Left ventricle myocardium inferior (tissue), 1 donor: ENCODE measurements at places on chromosomes 4 and X. TPM values are rescaled to one million over a fixed set of nuclear protein-coding genes. Genes with fewer than 3 reads are reported as not detected.
A peak's percentile ranks its signal among the peaks of the same experiment; 100 is the strongest.

DNA sequence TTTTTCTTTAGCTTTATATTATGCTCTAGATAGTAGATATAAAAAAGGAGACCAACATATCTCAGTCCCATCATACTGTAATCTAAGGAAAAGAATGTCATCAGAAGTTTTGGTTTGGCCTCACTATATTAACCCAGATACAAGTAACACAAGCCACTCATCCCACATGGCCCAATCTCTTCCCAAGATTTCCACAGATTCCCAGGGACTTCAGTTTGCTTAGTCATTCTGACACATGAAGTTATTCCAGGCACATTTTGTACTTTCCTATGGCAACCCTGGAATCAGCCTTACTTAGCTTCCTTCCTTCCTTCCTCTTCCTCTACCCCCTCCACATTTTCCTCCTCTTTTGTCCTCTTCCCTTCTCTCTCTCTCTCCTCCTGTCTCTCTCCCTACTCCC lies 21.7 kb upstream of the DCLK2 start:
- H3K4me3 ChIP-seq, result no peak overlapping the region
- no peaks in the 10 kb centered on the region for H3K27me3 ChIP-seq

DNA sequence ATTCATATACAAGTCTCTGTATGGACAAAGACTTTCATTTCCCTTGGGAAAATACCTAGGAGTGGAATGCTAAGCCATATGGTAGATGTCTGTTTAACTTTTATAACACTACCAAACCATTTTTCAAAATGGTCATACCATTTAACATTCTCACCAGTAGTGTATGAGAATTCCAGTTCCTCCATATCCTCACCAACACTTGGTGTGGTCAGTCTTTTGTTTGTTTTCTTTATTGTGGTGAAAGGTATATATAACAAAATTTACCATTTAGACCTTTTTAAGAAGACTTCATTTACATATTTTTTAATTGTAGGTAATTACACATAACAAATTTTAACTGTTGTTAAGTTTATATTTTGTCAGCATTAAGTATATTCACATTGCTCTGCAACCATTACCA lies 12.7 kb upstream of the APLN start:
- H3K4me1 ChIP-seq, result no peaks in the 10 kb centered on the region
- H3K27me3 ChIP-seq, result no peaks in the 10 kb centered on the region
- no peaks in the 10 kb centered on the region for H3K36me3 ChIP-seq
- H3K27ac ChIP-seq, result no peak overlapping the region
- H3K4me3 ChIP-seq, result no peak overlapping the region

DNA sequence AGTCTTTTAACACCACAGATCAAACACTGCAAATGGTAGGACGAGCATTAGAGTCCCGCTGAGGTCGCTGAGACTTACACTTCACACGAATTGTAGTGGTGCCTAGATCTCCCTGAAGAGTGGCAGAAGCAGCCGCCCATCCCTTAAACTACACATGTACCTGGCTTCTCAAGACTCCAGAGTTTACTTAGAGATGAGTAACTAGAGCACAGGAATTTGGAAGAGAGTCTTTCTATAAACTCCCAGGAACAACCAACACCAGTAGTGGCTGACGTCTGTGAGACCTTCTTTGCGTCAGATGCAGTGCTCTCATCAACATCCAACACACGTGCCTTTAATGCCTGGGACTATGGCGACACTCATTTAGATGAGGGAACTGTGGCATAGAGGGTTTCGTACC lies 12.6 kb downstream of the SORBS2 start:
- DNase-seq, result no peak
- H3K27me3 ChIP-seq, result no peaks in the 10 kb centered on the region
- peaks cover 82% of the 10 kb centered on the region for H3K4me1 ChIP-seq

DNA sequence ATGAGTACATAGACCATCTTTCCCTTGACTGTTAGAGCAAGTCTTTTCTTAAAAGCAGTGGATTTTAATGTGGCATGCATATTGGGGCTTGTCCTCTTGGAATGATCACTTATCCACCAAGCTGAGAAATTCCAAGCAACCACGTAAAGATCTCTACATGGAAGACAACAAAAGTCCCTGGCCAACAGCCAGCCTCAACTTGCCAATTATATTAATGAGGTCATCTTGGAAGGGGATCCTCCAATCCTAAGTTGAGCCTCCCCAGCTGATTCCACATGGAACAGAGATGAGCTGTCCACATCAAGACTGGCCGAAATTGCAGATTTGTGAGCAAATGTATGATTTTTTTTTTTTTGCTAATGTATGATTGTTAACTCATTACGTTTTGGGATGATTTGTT lies 20.6 kb upstream of the FTHL17 start:
- no peaks in the 10 kb centered on the region for H3K4me1 ChIP-seq
- no peaks in the 10 kb centered on the region for H3K27me3 ChIP-seq
- H3K27ac ChIP-seq, result no peak overlapping the region
- H3K36me3 ChIP-seq, result no peaks in the 10 kb centered on the region
- no peak overlapping the region for H3K4me3 ChIP-seq
- no peak for DNase-seq

DNA sequence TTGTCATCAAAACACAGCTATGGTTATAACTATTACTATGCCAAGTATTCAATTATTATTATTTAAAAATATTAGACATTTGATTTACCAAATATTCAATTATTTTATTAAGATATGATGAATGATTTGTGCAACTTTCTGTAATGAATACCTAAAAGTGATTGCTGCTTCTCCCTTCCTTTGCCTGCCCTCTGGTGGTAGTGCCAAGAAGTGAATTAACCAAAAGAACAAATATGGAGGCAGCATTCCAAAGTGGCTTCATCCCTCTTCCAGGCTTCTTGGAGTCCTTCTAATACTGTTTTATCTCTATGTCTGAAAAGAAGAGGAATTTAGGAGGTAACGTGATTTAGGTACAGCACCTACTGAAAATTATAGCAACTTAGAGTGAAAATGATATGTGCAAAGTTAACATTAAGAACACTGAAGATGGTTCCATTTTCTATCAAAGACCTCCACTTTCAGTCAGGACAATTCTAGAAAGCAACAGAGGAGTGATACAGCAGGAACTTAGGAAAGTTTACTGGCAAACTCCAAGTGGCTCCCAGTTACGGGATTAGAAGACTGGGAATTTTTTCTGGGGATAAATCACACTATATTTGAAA lies 43.0 kb downstream of the ENPEP start:
- no peaks in the 10 kb centered on the region for H3K36me3 ChIP-seq
- no peak overlapping the region for H3K27ac ChIP-seq
- no peak for DNase-seq
- H3K27me3 ChIP-seq, result peaks cover 14% of the 10 kb centered on the region
- H3K4me3 ChIP-seq, result no peak overlapping the region
- peaks cover 10% of the 10 kb centered on the region for H3K4me1 ChIP-seq

- no peaks in the 10 kb centered on the region for H3K4me1 ChIP-seq
- DNase-seq, result no peak
- H3K4me3 ChIP-seq, result no peak overlapping the region
- H3K27ac ChIP-seq, result no peak overlapping the region
- H3K36me3 ChIP-seq, result no peaks in the 10 kb centered on the region
Observed at GRCh38 chr4:21522296-21522695, 426.3 kb downstream of the KCNIP4 start.

DNA sequence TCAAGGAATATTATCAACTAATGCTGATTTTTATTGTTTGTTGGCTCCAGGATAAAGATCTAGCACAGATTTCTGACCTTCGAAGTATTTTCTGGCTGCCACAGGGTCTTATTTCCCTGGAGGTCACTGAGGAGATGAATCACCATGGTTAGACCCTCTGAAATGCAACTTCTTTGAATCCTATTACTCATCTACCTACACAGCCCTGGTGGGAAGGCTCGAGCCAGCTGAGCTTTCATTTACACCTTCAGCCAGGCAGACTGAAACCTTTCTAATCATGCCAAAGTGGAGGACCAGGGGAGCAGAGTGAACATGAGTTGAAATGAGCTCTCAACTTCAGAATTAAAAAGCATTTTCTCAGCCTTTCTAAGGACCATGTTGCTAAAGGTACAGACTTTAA lies 130.5 kb downstream of the SMIM20 start:
- no peak overlapping the region for H3K4me3 ChIP-seq
- H3K27ac ChIP-seq, result no peak overlapping the region
- peaks cover 4% of the 10 kb centered on the region for H3K27me3 ChIP-seq
- no peaks in the 10 kb centered on the region for H3K36me3 ChIP-seq
- no peak for DNase-seq

- no peaks in the 10 kb centered on the region for H3K36me3 ChIP-seq
- peaks cover 60% of the 10 kb centered on the region for H3K4me1 ChIP-seq
- DNase-seq, result no peak
- no peaks in the 10 kb centered on the region for H3K27me3 ChIP-seq
- H3K27ac ChIP-seq, result peak overlapping the region; percentile 58
- no peak overlapping the region for H3K4me3 ChIP-seq
Observed at GRCh38 chr4:38157592-38157991, 197.4 kb downstream of the PTTG2 start.

FAM47A gene
- not detected for total RNA-seq

- H3K4me1 ChIP-seq, result no peaks in the 10 kb centered on the region
- H3K4me3 ChIP-seq, result no peak overlapping the region
- H3K27ac ChIP-seq, result no peak overlapping the region
- peaks cover 17% of the 10 kb centered on the region for H3K27me3 ChIP-seq
- DNase-seq, result no peak
- H3K36me3 ChIP-seq, result peaks cover 33% of the 10 kb centered on the region
Observed at GRCh38 chrX:48823053-48823452, 3.3 kb upstream of the ERAS start.

ZAR1 gene
- total RNA-seq, result not detected

TENM3 gene
- 1.5 TPM for total RNA-seq

DNA sequence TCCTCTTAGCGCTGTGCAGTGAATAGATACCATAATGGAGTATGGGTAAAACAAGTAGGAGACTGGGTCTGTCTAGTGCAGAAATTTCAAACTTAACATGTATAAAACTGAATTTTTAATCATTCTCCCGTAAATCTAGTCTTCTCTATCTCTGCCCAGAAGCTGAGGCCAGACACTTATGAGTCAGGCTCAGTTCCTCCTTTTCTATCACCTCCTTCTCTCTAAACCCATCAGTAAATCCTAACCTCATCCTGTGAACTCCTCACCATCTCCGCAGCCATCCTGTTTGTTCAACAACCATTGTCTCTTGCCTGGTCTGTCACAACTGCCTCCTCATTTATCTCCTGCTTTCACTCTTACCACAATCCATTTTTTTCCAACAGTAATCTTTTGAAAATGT lies 19.8 kb upstream of the SGMS2 start:
- H3K36me3 ChIP-seq, result no peaks in the 10 kb centered on the region
- peaks cover 6% of the 10 kb centered on the region for H3K4me1 ChIP-seq
- H3K27me3 ChIP-seq, result no peaks in the 10 kb centered on the region
- H3K4me3 ChIP-seq, result no peak overlapping the region
- no peak for DNase-seq

GRCh38 chrX:74344280-74344622 lies 40.3 kb downstream of the ZCCHC13 start:
- H3K36me3 ChIP-seq, result no peaks in the 10 kb centered on the region
- H3K27me3 ChIP-seq, result no peaks in the 10 kb centered on the region
- no peak overlapping the region for H3K27ac ChIP-seq
- no peak for DNase-seq
- H3K4me3 ChIP-seq, result no peak overlapping the region
- H3K4me1 ChIP-seq, result no peaks in the 10 kb centered on the region

CDS1 gene
- 1.3 TPM for total RNA-seq

CTAG1A gene
- total RNA-seq, result not detected

DNA sequence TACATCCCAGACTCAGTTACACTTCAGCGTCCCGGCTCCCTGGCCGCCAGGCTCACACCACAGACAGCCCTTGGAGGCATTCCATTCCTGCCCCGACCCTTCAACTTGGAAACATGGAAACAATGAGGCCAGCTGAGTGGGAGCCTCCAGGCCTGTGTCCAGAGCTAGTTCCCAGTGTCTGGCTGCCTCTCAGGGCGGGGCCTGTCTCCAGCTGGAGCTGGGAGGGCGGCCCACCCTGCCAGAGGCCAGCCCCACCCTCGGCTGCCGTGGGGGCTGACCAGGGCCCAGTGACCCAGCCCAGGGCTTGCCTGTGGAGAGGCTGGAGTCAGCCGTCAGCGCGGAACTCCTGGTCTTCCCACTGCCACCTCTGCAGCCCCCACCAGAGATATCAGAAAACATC lies 37.4 kb upstream of the SPON2 start:
- peaks cover 53% of the 10 kb centered on the region for H3K4me1 ChIP-seq
- DNase-seq, result peak; percentile 88
- H3K27ac ChIP-seq, result peak overlapping the region; percentile 85
- no peaks in the 10 kb centered on the region for H3K27me3 ChIP-seq
- peaks cover 45% of the 10 kb centered on the region for H3K36me3 ChIP-seq

DNA sequence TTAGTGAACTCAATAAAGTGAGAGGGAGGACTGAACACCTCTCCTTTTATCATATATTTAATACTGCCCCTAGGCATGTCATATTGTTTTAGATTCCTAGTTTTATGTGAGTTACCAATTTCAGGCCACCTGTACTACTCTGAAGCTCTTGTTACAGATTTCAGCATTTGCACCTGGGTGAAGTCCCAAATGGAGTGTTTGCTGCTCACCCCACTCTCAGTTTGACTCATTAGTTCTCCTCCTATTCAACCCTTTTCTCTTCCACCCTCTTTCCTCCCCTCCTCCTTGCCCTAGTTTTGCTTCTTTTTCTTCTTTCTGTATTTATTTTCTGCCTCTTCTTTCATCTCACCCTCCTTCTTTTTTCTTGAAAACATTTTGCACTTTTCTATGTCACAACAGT lies 1852.2 kb upstream of the IGFBP7 start:
- no peak overlapping the region for H3K27ac ChIP-seq
- H3K4me1 ChIP-seq, result no peaks in the 10 kb centered on the region
- no peak overlapping the region for H3K4me3 ChIP-seq
- no peak for DNase-seq
- H3K27me3 ChIP-seq, result no peaks in the 10 kb centered on the region

FABP2 gene
- total RNA-seq, result not detected

- DNase-seq, result no peak
- no peak overlapping the region for H3K4me3 ChIP-seq
- H3K36me3 ChIP-seq, result no peaks in the 10 kb centered on the region
- H3K4me1 ChIP-seq, result no peaks in the 10 kb centered on the region
- H3K27ac ChIP-seq, result no peak overlapping the region
- H3K27me3 ChIP-seq, result no peaks in the 10 kb centered on the region
Observed at GRCh38 chr4:156591679-156592078, 379.9 kb downstream of the PDGFC start.

PASD1 gene
- total RNA-seq, result not detected

GRCh38 chr4:73911746-73912145 lies 42.6 kb downstream of the CXCL1 start:
- no peaks in the 10 kb centered on the region for H3K27me3 ChIP-seq
- H3K27ac ChIP-seq, result no peak overlapping the region
- H3K4me1 ChIP-seq, result no peaks in the 10 kb centered on the region
- DNase-seq, result no peak
- no peak overlapping the region for H3K4me3 ChIP-seq
- no peaks in the 10 kb centered on the region for H3K36me3 ChIP-seq
